Skeletal muscle cell (primary cell): ENCODE measurements at places on chromosomes 7 and 10.

- DNase-seq = no peak
Measured at GRCh38 chr7:100163006-100163531, 4.5 kb upstream of the TRAPPC14 start.

- no peak for DNase-seq
Measured at GRCh38 chr7:93119191-93119905, 1.6 kb upstream of the SAMD9 start.

GRCh38 chr7:7271094-7271874, 88.9 kb downstream of the C1GALT1 start:
- DNase-seq = no peak

GRCh38 chr7:69687739-69688433, 89.6 kb downstream of the AUTS2 start:
- DNase-seq = no peak

DNA sequence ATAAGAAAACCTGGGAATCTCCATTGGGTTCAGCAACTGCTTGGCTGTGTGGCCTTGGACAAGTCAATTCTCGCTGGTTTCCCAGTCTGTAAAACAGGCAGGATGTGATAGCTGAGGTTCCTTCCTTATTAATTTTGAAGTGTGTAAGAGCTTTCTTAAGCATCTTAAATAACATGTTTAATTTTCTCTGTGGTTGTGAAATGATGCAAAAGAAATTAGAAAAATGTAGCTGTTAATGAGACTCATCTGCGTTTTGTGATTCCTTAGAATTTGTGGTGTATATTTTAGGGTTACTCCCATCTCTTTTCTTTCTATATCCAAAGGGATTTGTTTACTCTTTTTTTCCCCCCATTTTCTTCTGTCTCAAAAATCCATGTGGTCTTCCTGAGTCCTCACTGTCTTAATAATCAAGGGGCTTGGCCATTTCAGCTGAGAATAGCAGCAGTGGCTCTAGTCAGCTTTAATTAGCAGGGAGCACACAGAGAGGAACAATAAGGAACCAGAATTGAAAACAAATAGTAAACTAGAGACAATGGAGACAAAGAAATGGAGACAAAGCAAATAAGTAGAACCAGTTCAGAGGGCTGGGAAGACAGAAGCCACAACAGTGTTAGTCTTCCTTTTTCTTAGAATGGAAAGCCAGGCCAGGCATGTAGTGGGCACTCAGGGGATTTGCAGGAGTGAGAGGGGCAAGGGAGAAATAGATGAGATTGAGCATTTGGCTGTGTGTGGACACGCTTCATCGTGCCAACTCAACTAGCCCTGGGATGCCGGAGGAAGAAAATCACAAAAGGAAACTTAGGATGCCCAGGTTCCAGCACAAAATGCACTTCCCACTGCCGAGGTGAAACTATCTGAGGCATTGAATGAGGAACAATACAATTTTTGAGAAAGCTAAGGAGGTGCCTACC, 93.9 kb downstream of the CHN2 start:
- no peak for DNase-seq

- peak; percentile 44 for DNase-seq
Measured at GRCh38 chr10:36171953-36172940, 530.2 kb upstream of the FZD8 start.
